Activated CD4-positive, alpha-beta memory T cell treated with anti-CD3 and anti-CD28 coated beads, Interleukin-2, amount 10 ng/mL, durations not matched to agents 7 days and 5 days (primary cell): ENCODE measurements at places on chromosomes 6 and 20. TPM values are rescaled to one million over a fixed set of nuclear protein-coding genes. Genes with fewer than 3 reads are reported as not detected.

The SIRT5 gene
- total RNA-seq, result 10.0 TPM

DNA sequence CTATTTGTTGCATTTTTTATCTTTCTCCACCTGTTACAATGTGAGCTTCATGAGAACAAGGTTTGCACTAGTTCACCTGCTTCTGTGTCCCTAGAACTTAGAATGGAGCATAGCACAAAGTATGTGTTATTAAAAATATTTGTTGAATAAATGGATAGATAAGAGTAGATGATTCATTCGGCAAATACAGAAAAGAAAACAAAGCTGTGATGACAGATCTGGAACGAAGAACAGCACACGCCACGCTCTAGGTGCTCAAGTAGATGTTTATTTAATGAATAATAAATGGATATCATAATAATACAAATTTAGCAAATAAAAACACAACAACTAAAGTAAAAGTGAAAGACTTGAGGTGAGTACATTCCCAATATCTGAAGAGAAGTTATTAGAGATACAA, 273.1 kb downstream of the HAO1 start:
- DNase-seq, result no peak

- no peak for DNase-seq
Measured at GRCh38 chr6:42257063-42257462, 39.4 kb upstream of the MRPS10 start.

DNA sequence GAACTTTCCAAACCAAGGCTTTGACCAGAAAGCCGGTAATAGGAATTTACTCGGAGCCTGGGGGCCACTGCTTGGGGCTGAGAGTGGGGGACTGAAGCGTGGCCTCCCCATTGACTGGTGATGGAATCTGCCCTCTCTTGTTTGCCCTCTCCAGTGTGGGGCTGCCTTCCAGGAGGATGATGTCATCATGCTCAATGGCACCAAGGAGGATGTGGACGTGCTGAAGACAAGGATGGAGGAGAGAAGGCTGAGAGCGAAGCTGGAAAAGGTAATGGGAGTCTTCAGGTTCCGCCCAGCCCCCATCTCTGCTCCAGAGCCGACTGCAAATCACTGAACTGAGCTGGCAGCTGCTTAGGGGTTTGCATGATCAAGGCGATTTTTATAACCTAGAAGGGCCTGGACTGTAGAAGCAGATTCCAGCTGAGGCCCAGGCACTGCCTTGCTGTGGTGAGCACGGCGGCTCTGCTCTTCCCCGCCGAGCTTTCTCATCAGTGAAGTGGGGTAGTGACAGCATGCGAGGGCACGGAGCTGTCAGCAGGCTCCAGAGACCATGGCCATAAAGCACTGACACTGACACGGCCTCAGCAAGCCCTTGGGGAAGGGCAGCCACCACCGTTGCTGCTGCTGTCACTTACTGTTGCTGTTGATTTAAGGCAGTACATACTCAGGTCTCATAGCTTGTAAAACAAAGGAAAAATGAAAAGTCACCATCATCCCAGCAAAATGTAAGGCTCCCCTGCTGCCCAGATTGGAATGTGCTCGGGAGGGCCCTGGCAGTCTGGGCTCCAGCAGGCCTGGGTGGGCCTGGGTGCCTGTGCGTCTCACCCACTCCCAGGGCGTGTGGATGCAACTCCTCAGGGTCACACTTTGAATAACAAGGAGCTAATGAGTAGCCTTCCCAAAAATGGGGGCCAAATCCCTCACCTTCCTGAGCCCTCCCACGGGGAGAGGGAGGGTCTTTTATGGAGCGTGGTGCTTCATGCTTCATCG, 11.1 kb upstream of the FAM209A start:
- DNase-seq, result no peak

GRCh38 chr6:169189182-169189581, 64.5 kb downstream of the THBS2 start:
- DNase-seq, result no peak
